Activated CD4-positive, alpha-beta T cell treated with anti-CD3 and anti-CD28 coated beads for 1 hour (primary cell): ENCODE measurements at places on chromosomes 4 and X.
A peak's percentile ranks its signal among the peaks of the same experiment; 100 is the strongest.

DNA sequence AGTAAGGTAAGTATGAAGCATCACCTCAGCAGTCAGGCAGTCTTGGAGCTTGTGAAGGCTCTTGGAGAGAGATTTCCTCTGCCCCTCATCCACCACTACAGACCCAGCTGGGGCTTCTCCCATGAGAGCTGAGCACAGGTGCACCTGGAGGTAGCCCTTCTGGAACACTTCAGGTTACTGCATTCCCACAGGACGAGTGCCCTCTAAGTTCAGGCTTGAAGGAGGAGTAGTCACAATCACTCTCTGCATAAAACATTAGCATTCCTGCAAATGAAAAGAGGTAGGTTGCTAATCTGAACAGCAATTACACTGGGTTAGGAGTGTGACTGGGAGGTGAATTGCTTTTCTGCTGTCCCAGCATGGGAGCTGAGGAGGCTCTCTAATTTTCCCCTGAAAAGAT, 308.8 kb downstream of the TEX13C start:
- DNase-seq: no peak

DNA sequence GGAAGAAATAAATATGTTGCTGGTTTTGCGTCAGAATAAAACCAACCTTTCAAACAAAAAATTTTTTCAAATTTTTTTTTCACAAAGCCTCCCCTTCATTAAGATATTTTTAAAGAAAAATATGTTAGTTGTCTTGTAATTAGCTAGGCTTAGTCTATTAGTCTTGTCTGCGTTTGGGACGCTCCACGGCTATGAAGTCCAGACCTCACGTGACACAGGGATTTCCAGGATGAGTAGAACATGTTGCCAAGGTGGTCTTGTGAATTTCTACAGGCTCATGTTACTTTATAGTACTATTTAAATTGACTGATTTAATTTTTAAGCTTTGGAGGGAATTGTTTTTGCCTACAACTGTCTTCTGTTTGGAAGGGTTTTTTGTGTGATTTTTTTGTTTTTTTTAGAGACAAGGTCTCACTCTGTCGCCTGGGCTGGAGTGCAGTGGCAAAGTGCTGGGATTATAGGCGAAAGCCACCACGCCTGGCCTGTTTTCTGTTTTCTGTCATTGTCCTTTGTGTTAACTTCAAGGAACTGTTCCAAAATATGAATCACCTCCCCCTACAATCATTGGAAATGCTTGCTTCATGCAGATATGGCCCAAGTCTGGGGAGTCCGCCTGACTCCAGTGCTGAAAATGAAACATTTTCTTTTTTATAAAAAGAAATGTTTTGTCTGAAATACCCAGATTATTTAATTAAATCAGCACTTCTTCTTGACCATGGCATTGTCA, 26.2 kb downstream of the TMEM144 start:
- no peak for DNase-seq

- DNase-seq: no peak
These were observed 12.0 kb downstream of the RFC1 start for GRCh38 chr4:39354254-39354552.

DNA sequence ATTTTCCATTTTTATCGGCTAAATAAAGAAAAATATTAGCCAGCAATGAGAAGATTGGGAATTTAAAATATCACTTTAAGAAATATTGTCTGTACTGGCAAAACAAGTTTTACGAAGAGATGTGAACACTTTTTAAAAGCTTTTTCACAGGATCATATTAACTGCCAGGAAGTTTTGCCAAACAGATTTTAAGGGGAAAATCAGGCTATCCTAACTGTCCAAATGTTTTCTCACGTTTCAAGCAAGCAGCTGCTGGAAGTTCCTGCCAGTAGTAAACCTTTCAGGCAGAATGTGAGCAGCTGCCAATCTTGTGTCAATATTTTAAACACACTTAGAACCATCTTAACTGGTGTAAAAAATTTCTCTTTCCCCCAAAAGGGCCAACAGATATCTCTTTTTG, 101.1 kb downstream of the ADGRL3 start:
- no peak for DNase-seq

- DNase-seq: no peak
These were observed 929 bp downstream of the MAB21L2 start for GRCh38 chr4:150582873-150583286.

- peak; percentile 75 for DNase-seq
These were observed 8.1 kb upstream of the GSX2 start for GRCh38 chr4:54091637-54092404.

DNA sequence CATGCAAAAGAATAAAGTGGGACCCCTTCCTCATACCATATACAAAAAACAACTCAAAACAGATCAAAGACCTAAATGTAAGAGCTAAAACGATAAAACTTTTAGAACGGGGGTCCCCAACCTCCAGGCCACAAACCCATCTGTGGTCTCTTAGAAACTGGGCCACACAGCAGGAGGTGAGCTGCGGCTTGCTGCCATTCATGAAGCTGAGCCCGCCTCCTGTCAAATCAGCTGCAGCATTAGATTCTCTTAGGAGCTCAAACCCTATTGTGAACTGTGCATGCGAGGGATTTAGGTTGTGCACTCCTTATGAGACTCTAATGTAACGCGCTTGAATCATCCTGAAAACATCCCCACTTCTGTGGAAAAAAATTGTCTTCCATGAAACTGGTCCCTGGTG, 7.0 kb upstream of the GATA1 start:
- no peak for DNase-seq

GRCh38 chr4:118962540-118962939, 73.9 kb downstream of the SYNPO2 start:
- DNase-seq: no peak

- DNase-seq: no peak
These were observed 28.1 kb downstream of the FAM9A start for GRCh38 chrX:8773117-8773516.

GRCh38 chr4:6562931-6563901, 11.8 kb upstream of the MAN2B2 start:
- no peak for DNase-seq

DNA sequence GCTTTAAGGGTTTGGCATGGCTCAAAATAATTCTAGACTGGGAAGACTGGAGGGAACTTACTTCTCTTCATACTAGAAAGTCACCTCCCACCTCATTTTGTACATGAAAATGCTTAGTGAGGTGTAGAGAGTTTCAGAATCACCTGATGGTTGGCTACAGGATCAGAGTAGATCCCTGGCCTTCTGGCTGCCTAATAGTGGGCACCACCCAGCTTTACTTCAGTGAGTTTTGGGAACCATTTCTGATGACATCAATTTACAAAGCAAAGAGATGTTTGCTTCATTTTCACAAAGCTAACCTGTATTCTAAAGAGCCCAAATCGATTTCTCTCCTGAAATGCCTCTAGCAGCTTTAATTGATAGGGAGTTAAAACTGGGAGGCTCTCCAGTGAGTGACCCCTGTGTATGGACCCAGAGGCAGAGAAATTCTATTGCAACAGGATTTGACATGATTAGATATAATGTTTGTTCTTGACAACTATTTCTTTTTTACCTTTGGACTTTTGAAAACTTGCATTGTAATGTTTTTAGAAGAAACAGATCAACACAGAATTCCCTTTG, 180.5 kb downstream of the PTTG2 start:
- no peak for DNase-seq
